Fibroblast of skin of left quadriceps (primary cell): ENCODE measurements at places on chromosomes 1 and 21.

DNA sequence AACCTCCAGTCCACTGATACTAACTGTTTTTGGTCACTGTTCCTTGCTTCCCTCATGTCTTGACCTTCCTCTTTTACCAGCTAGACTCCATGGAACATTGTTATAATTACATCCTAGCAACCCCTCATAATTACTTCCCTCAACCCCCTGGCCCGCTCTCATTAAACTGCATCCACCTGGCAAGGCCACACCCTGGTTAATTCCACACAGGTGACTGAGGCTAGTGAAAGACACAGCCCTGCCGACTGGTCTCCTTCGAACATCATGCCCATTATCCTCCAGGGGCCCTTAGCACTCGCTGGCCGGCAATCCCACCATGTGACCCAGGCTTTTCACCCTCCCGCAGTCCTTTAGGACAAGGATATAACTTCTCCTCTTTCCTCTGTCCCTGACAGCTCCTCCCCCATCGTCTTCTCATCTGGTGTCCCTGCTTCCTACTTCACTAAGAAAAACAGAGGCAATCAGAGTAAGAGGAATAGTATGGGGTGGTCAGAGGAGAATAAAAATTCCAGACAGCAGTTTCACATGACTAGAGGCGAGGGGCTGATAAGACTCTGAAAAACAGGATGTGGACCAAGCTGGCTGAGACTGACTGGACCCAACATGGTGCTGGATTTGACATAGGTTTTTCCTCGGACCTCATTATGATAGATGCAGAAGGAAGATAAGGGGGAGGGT, 8.8 kb upstream of the TENT5B start:
- no peak for DNase-seq

GRCh38 chr1:99599678-99600175, 46.2 kb upstream of the PALMD start:
- DNase-seq = peak; percentile 76

GRCh38 chr1:227944090-227944930, 3.4 kb downstream of the WNT9A start:
- DNase-seq = no peak

DNA sequence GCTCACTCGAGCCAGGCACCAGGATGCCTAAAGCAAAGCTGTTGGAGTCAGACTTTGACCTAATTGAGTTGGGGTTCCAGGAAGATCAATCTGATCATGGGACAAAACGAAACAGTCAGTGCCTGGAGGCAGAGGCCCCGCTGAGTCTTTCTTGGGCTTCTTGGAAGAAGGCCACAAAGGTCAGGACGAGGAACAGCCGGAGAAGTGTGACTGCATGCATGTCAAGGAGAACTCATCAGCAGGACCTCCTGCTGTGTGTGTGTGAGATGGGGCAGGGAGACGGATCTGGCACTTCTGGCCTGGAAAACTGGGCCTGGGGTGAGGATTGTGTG, 190.8 kb downstream of the CAMTA1 start:
- no peak for DNase-seq

DNA sequence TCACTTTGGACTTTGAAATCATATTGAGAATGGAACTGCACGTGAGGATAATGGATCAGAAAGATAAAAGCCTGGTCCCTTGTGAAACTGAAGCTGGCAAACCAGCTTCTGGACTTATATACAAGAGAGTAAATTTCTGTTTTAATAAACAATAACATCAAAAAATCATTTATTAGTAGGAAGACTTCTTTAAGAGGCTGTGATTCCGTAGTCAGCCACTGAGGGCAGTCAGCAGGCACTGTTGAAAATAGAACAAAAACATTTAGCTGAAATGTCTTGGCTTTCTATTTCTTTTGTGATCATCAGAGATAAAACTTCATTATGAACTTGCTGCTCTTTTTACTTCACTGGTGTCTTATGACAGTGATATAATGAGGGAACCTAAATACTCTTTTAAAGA, 489.4 kb downstream of the PCP4 start:
- DNase-seq = no peak
